ENCODE measurements at places on chromosomes 13 and 19.

DNA sequence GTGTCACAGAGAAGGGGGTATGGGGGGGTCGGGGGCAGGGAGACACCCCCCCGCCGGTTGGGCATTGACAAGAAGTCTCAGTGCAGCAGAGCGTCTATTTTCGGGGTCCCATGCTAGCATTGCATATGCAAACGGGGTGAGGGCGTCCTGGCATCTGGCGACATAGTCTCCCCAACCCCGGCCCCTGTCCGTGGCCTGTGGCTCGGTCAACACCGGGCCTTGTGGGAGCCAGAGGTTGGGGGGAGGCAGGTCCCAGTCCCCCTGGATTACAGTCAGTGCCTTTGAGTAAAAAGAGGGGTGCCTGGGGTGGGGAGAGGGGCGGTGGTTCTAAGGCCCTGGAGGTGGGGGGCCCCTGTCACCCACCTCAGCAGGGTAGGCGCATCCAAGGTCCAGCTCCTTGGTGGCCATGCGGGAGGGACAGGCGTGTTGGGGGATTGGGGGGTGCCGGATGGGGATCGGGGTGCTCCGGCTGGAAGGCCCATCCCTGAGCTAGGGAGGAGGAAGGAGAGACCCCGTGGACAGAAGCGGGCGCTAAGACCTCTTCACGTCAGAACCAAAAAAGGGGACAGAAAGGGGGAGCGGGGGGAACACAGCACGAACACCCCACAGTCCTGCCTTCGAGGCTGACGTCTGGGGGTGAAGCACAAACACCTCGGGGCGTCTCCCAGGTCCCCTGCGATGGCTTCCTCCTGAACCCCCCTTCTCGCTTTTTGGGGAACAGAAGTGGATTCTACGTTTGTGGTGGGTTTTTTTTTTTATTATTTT is 20.9 kb downstream of the ZBTB7A start:
- DNase-seq = no peak

GRCh38 chr19:5096536-5096935 is 127.6 kb downstream of the KDM4B start:
- DNase-seq = no peak

DNA sequence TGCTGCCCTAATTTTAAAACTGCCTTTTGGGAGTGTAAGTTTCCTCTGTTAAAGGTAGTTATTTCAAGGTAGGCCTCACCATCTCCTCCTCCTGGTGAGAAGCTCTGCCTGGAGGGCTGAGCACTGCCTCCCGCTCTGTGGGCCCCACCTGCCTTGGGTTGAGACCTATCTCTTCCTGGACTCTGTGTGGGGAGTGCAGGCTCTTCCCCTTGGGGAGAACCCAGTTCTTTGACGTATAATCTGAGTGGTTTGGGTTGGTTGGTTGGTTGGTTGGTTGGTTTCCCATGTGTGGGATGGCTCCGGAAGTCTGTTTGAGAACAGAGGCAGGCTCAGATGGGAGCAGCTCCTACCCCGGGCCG is 39.1 kb downstream of the ACTN4 start:
- DNase-seq = no peak

GRCh38 chr19:37706052-37706605 is 13.4 kb downstream of the ZNF607 start:
- no peak for DNase-seq

GRCh38 chr19:35066691-35067563 is 25.4 kb downstream of the HPN start:
- DNase-seq = peak; percentile 93

GRCh38 chr13:43676320-43676719 is 110.5 kb downstream of the ENOX1 start:
- DNase-seq = no peak

- DNase-seq = no peak
Observed at GRCh38 chr19:5134691-5135090, 165.8 kb downstream of the KDM4B start.

DNA sequence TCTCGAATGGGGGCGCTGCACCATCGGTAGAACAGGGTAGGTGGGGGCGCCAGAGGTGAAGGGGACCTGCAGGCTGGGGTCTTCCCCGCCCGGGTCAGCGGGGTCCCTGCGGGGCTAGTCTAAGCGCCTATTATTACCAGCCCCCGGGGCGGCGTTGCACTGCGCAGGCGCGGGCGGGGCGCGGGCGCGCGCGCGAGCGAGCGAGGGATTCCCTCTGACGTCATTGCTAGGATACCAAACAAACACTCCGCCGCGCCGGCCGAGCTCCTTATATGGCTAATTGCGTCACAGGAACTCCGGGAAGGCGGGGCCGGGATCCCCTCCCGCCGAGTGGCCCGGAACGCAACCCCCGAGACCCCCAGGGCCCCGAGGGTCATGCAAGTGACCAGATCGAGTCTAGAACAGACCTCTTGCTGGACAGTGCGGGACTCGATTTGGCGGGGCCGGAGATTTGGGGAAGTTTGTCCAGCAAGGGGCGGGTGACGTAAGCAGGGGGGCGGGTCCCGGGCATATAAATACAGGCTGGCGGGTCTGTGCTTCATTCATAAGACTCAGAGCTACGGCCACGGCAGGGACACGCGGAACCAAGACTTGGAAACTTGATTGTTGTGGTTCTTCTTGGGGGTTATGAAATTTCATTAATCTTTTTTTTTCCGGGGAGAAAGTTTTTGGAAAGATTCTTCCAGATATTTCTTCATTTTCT is at the start of gene FOSB:
FOSB (plus strand) TSS at position 541 of the 703 bp plus-strand sequence. CDS start 591 bp downstream, outside the sequence.
- peak; percentile 97 for DNase-seq

GRCh38 chr13:20126541-20127261 is 34.2 kb downstream of the GJA3 start:
- DNase-seq = no peak

- peak; percentile 3 for DNase-seq
Observed at GRCh38 chr13:70623239-70623638, 515.0 kb upstream of the KLHL1 start.

Data from K562 (cell line).